AG09309 (cell line): ENCODE measurements at places on chromosomes 4 and X.

GRCh38 chr4:149095001-149095400 lies 652.8 kb upstream of the NR3C2 start:
- DNase-seq: no peak

- DNase-seq: no peak
Measured at GRCh38 chr4:109164011-109164410, 138.4 kb downstream of the COL25A1 start.

- DNase-seq: no peak
Measured at GRCh38 chr4:24677909-24678308, 93.6 kb upstream of the DHX15 start.

GRCh38 chr4:69765751-69766150 lies 5.3 kb upstream of the SULT1B1 start:
- no peak for DNase-seq

DNA sequence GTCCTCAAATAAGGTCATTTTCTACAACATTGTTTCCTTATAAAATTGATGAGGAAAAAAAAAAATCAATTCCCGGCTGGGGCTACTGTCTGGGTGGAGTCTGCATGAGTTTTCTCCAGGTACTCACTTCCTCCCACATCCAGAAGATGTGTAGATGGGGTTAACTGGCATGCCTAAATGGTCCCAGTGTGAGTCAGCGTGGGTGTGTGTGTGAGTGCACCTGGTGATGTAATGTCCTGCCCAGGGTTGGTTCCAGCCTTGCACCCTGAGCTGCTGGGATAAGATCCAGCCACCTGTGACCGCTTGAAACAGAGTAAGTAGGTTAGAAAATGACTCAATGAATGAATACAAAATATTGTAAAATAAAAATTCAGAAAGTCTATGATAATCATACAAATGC lies 11.1 kb downstream of the USP26 start:
- DNase-seq: no peak

DNA sequence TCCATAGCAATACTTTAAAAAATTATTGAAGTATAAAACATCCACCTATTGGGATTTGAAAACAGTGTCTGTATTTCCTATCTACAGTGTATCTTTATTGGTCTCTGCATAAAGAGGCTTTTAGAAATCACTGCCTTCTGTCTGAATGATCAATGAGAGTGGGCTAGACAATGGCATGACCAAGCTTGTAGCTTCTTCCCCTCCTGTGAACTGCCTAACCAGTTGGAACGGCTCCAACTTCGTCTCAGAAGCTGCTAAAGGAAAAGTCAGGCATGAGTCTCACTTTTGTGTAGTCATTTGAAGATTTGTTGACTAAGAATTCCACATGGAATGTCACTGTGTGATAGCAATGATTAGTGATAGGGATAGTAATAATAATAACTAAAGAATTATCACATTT lies 64.2 kb downstream of the INTS12 start:
- no peak for DNase-seq

DNA sequence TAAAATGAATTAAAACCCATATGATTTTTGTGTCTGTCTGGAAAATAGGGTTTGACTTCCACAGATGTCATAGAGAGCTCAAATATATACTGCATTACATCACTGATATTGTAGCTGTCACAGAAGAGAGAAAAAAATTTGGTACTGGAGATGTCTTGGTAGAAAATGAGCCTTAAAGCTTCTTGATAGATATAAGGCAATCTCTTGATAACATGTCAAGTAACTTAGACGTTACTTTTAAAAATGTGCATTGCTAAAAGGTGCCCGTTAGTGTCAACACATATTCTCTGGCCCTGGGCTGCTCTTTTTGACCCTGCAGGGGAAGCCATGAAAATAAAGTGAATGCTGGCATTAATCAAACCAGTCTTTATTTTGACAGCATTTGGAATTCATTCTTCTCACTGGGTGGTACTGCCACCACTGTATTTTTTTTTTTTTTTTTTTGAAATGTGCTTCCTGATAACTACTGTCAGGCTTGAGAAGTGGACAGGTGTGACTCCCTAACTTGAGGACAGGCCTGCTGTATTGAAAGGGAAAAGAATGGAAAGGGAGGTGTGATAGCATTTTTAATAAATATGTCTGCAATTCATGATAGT lies 53.0 kb upstream of the RAPGEF2 start:
- DNase-seq: no peak

GRCh38 chr4:169492436-169493163 lies 119.8 kb downstream of the NEK1 start:
- DNase-seq: no peak

DNA sequence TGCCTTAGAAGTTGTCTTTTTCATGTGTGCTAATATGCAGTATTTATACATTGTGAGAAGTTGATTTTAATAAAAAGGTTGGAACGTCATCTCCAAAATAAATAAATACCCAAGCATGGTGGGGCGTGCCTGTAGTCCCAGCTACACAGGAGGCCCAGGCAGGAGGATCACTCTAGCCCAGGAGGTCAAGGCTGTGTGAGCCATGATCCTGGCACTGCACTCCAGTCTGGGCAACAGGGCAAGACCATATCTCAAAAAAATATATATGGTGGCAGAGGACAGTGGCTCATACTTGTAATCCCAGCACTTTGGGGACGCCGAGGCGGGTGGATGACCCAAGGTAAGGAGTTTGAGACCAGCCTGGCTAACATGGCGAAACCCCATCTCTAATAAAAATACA lies 6.4 kb downstream of the SLBP start:
- DNase-seq: no peak
